Dermis blood vessel endothelial cell (primary cell): ENCODE measurements at places on chromosomes 11 and 22.

DNA sequence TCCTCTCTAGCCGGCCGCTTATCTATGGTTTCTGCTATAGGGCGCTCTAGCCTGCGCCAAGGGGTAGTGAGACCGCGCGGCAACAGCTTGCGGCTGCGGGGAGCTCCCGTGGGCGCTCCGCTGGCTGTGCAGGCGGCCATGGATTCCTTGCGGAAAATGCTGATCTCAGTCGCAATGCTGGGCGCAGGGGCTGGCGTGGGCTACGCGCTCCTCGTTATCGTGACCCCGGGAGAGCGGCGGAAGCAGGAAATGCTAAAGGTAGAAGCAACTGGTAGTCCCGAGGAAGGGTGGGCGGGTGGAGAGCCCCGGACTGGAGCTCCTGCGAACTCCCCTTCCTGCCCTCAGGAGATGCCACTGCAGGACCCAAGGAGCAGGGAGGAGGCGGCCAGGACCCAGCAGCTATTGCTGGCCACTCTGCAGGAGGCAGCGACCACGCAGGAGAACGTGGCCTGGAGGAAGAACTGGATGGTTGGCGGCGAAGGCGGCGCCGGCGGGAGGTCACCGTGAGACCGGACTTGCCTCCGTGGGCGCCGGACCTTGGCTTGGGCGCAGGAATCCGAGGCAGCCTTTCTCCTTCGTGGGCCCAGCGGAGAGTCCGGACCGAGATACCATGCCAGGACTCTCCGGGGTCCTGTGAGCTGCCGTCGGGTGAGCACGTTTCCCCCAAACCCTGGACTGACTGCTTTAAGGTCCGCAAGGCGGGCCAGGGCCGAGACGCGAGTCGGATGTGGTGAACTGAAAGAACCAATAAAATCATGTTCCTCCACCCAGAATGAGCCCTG is at the start of the genes LBHD1 and UQCC3:
TSS of gene LBHD1 (minus strand) at position 660 of the 782 bp plus-strand sequence. CDS start 2,236 bp downstream, outside the sequence.
TSS of gene UQCC3 (plus strand) at position 66 of the 782 bp plus-strand sequence. CDS start at position 139, 73 bp downstream.
- DNase-seq: peak; percentile 91

DNA sequence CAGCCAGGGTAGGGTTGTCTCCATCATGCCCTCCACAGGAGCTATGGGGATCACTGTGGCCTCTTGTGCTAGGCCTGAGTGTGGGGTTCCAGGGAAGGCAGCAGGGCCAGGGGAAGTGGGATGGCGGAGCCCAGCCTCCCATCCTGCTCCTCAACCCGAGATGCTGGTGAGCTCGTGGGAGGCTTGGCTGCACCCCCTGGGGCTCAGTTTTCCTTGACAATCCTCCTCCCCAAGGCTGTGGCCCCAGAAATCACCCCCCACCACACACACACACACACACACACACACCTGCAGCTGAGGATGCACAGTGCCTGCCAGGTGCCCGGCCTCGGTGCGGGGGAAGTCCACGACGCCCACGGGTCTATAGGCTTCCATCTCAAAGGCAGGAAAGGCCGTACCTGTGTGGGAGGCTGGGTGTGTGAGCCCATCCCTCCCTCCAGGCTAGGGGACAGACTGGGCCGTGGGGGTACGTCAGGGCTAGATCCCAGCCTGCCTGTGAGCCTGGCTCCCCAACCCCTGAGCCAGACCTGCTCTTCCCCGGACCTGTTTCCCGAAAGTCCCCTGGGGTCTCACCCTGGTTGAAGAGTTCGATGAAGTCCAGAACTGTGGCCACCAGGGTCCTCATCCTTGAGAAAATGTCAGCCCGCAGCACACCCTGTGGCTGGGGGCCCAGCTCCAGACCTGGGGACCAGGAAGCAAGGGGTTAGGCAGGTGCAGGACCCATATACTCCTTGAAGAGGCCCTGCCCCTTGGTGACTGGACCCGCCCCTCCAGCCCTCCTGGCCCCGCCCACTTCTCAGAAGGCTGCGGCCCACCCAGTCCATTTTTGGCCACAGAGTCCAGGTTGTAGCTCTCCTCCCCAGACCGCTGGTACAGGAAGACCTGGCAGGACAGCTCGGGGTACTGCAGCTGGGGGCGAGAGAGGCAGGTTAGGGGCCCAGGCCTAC is 5.2 kb upstream of the TBX10 start:
- no peak for DNase-seq

DNA sequence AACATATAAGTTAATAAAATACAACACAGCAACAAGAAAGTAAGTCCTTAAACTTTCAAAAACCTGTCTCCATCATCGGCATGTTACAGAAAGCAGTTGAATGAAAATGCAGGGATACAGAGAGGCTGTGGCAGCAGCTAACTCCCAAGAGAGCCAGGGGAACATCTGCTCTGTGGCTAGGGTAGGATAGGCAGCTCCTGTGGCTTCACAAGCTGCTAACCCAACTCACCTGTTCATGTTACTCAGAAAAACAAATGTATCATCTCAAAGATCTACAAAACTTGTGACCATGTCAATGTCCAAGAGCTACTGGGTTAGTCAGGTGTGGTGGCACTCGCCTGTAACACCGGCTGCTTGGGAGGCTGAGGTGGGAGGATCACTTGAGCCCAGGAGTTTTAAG is 15.2 kb upstream of the PLAAT3 start:
- no peak for DNase-seq

GRCh38 chr11:71079795-71080194 is 172.6 kb downstream of the SHANK2 start:
- DNase-seq: no peak

- DNase-seq: no peak
Measured at GRCh38 chr11:68504432-68505066, 44.0 kb downstream of the PPP6R3 start.

- no peak for DNase-seq
Measured at GRCh38 chr11:24820541-24820940, 323.7 kb downstream of the LUZP2 start.

- DNase-seq: no peak
Measured at GRCh38 chr11:109708184-109708583, 286.2 kb downstream of the C11orf87 start.

- DNase-seq: no peak
Measured at GRCh38 chr11:128551611-128552335, 35.6 kb downstream of the ETS1 start.

GRCh38 chr22:22019659-22020424 is 37.3 kb upstream of the TOP3B start:
- DNase-seq: no peak

DNA sequence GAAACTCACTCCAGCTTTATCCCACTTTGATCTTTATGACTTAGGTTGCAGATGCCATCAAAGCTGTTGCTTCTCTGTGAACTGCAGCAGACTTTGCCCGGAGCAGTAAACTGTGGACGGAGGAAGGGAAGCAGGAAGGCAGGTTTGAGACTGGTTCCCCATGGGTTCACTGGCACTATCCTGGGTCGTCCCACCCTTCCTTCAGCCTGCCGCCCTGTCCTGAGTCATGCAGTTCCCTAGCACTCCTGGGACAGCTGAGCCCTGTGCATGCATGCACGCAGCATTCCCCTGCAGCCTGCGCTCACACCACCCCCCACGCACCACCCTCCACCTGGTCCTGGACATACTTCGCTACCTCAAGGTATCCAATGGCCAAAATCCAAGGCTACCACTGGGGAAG is 23.5 kb upstream of the P2RY2 start:
- no peak for DNase-seq

- no peak for DNase-seq
Measured at GRCh38 chr11:111361874-111362273, 17.2 kb downstream of the POU2AF1 start.

DNA sequence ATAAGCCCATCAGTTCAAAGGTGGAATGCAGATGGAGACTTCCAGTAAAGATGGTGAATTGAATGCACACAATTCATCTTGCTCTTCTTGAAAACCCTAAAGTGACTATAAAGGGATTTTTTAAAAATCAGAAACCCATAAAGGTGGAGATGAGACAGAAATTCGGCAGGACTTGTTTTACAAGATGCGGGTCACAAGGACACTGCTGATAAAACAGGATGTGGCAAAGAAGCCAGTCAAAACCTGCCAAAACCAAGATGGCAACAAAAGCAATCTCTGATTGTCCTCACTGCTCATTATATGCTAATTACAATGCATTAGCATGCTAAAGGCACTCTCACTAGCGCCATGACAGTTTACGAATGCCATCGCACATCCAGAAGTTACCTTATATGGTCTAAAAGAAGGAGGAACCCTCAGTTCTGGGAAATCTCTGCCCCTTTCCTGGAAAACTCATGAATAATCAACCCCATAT is 137.1 kb downstream of the NECTIN1 start:
- DNase-seq: no peak

DNA sequence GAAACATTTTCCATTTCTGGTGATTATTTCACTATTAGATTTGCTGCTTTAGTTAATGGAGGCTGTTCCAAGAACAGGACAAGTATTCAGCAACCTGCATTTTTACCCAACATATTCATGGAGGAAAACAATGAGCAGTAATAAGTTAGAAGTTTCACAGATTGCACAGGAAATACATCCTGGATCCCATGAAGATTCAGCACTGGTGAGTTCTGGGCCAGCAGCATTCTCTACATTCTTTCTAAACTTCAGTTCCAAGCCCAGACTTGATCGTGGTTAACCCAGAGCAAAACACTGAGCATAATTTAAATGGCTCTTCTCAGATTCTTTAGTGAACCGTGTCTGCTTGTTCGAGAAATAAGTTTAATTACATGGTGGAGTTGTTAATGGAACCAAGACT is 3.8 kb downstream of the FJX1 start:
- peak; percentile 80 for DNase-seq

- peak; percentile 40 for DNase-seq
Measured at GRCh38 chr11:43789700-43790443, 90.8 kb upstream of the ALKBH3 start.
